A549 treated with ZK216348 at 1 μM for 4 hours (cell line): ENCODE measurements at places on chromosomes 5 and 9. TPM values are rescaled to one million over a fixed set of nuclear protein-coding genes. Genes with fewer than 3 reads are reported as not detected.

SMIM32 gene
- not detected in 5 replicates for total RNA-seq

MEIKIN gene
- not detected in 5 replicates for total RNA-seq

PCDHA3 gene
- 0.68 to 1.2 TPM (median 1.0 TPM) in 5 replicates for total RNA-seq

RIMOC1 gene
- 6.0 to 13.1 TPM (median 10.0 TPM) in 5 replicates for total RNA-seq

SPATA31A7 gene
- not detected in 5 replicates for total RNA-seq

TMEFF1 gene
- 0.37 to 1.2 TPM (median 1.1 TPM) in 5 replicates for total RNA-seq

TAF1L gene
- total RNA-seq = 0.02 TPM in 1 of 5 replicates, not detected in the others

CARTPT gene
- not detected in 5 replicates for total RNA-seq

CCDC180 gene
- 0.26 to 1.1 TPM (median 0.81 TPM) in 5 replicates for total RNA-seq

KYAT1 gene
- 8.1 to 10.6 TPM (median 10.2 TPM) in 5 replicates for total RNA-seq

APBA1 gene
- 0.12 to 1.1 TPM (median 0.16 TPM) in 5 replicates for total RNA-seq

GLRA1 gene
- total RNA-seq = not detected in 5 replicates

TNFSF15 gene
- 0.05 to 0.25 TPM (median 0.16 TPM) in 5 replicates for total RNA-seq

CRB2 gene
- 0.07 to 0.11 TPM (median 0.09 TPM) in 4 of 5 replicates, not detected in the other for total RNA-seq

PCDHA9 gene
- total RNA-seq = 0.04 TPM in 1 of 5 replicates, not detected in the others

TTLL11 gene
- total RNA-seq = 3.9 to 5.0 TPM (median 4.1 TPM) in 5 replicates

GDF9 gene
- 0.17 to 0.28 TPM (median 0.23 TPM) in 3 of 5 replicates, not detected in the others for total RNA-seq

OR1J2 gene
- not detected in 5 replicates for total RNA-seq

MAMDC2 gene
- 0.18 to 0.43 TPM (median 0.21 TPM) in 5 replicates for total RNA-seq

TOR4A gene
- 13.6 to 33.0 TPM (median 30.5 TPM) in 5 replicates for total RNA-seq

DAPK1 gene
- 14.6 to 22.2 TPM (median 19.0 TPM) in 5 replicates for total RNA-seq

SH3RF2 gene
- total RNA-seq = 1.6 to 3.1 TPM (median 2.5 TPM) in 5 replicates

ARPC5L gene
- 59.5 to 84.2 TPM (median 74.0 TPM) in 5 replicates for total RNA-seq

MYOT gene
- total RNA-seq = not detected in 5 replicates

FAM221B gene
- total RNA-seq = not detected in 5 replicates

SPATA31E1 gene
- not detected in 5 replicates for total RNA-seq

PCDHA7 gene
- 0.06 to 0.21 TPM (median 0.13 TPM) in 5 replicates for total RNA-seq

PCDHB7 gene
- 0.06 TPM in 1 of 5 replicates, not detected in the others for total RNA-seq

TICAM2 gene
- total RNA-seq = 0.30 to 1.4 TPM (median 0.88 TPM) in 5 replicates

CD72 gene
- 0.11 to 0.41 TPM (median 0.18 TPM) in 4 of 5 replicates, not detected in the other for total RNA-seq

TMC1 gene
- total RNA-seq = 0.08 to 0.19 TPM (median 0.14 TPM) in 3 of 5 replicates, not detected in the others

SLC12A7 gene
- 19.8 to 34.2 TPM (median 30.1 TPM) in 5 replicates for total RNA-seq

MEGF10 gene
- total RNA-seq = not detected in 5 replicates

FCN1 gene
- not detected in 5 replicates for total RNA-seq

PCDHAC1 gene
- 1.8 to 2.7 TPM (median 2.0 TPM) in 5 replicates for total RNA-seq

PTPRD gene
- 0.15 to 0.55 TPM (median 0.40 TPM) in 5 replicates for total RNA-seq

CARD6 gene
- total RNA-seq = 3.2 to 4.2 TPM (median 3.7 TPM) in 5 replicates

LCN6 gene
- total RNA-seq = not detected in 5 replicates

YIPF5 gene
- total RNA-seq = 68.0 to 82.0 TPM (median 71.1 TPM) in 5 replicates

ZDHHC11 gene
- 11.9 to 21.0 TPM (median 19.8 TPM) in 5 replicates for total RNA-seq

KIF27 gene
- total RNA-seq = 0.68 to 1.7 TPM (median 1.3 TPM) in 5 replicates

CD14 gene
- 3.0 to 5.1 TPM (median 4.5 TPM) in 5 replicates for total RNA-seq

CTSL gene
- 677 to 845 TPM (median 743 TPM) in 5 replicates for total RNA-seq

SWI5 gene
- total RNA-seq = 36.9 to 46.8 TPM (median 42.1 TPM) in 5 replicates
